ENCODE measurements at places on chromosomes 1 and 21. TPM values are rescaled to one million over a fixed set of nuclear protein-coding genes. Genes with fewer than 3 reads are reported as not detected.

TDRD5 gene
- not detected for polyA plus RNA-seq

LDLRAD1 gene
- polyA plus RNA-seq: not detected

PDZK1IP1 gene
- not detected for polyA plus RNA-seq

NOS1AP gene
- polyA plus RNA-seq: 0.50 TPM

GRCh38 chr1:244102046-244102445, 51.0 kb downstream of the ZBTB18 start:
- no peak for DNase-seq

DNA sequence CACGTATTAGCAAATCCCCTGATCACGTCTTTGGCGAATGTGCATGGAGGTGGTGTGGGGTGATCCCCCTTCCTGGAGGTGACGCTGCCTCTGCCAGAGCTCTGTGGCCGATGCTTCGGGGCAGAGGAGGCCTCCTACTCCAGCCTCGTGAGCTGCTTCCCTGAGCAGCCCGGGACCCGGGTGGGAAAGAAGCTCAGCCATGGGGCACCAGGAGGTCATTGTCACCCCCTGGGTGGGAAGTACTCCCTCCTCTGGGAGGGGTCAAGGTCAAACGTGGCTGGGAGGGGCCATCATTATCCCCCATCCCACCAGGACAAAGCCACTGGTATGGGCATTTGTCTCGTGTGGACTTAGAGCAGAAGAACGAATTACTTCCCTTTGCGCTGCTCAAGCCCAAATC, 40.7 kb downstream of the KCNAB2 start:
- no peak for DNase-seq

DNA sequence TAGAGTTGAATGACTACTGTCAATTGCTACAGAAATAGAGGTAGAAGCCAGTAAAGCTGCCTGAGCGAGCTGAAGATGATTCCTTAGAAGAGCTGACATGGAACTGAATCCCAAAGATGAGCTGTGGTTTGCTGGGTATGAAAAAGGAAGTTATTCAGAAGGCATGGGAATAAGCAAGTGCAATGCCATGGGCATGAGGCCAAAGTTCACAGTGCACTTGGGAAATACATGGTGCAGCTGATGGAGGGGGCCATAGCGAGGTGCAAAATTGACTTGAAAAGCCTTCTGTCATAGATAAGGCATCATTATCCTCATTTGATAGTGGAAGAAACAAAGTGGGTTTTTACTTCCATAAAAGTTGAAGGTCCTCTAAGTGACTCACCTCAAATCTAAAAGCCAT, 88.6 kb downstream of the NEK7 start:
- DNase-seq: no peak

DNA sequence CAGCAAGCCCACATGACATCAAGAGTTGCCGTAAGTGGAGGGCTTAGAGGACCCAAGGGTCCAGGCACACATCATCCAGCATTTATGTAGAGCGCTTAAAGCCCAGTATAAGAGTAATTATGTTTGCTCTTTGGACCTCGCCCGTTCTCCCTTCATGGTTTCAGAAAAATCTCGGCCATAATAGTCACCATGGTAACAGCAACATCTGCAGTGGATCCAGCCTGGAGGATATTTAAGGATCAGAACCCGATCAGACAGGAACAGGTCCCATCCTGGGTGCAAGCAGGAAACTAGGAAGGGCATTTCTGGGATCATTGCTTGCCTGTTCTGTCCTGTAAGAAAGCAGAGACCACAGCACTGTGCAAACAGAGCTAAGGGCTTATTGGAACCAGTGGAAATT, 89.9 kb upstream of the KAZN start:
- no peak for DNase-seq

GRCh38 chr1:23597635-23598388, 38.5 kb upstream of the ID3 start:
- DNase-seq: no peak

- DNase-seq: no peak
Measured at GRCh38 chr1:94919241-94920030, 7.5 kb downstream of the CNN3 start.
